ENCODE measurements at places on chromosomes 3 and 15.
A peak's percentile ranks its signal among the peaks of the same experiment; 100 is the strongest.

- DNase-seq = no peak
Measured at GRCh38 chr3:135528413-135529015, 437.0 kb upstream of the PPP2R3A start.

GRCh38 chr15:40115670-40116093 lies 7.0 kb upstream of the BMF start:
- no peak for DNase-seq

DNA sequence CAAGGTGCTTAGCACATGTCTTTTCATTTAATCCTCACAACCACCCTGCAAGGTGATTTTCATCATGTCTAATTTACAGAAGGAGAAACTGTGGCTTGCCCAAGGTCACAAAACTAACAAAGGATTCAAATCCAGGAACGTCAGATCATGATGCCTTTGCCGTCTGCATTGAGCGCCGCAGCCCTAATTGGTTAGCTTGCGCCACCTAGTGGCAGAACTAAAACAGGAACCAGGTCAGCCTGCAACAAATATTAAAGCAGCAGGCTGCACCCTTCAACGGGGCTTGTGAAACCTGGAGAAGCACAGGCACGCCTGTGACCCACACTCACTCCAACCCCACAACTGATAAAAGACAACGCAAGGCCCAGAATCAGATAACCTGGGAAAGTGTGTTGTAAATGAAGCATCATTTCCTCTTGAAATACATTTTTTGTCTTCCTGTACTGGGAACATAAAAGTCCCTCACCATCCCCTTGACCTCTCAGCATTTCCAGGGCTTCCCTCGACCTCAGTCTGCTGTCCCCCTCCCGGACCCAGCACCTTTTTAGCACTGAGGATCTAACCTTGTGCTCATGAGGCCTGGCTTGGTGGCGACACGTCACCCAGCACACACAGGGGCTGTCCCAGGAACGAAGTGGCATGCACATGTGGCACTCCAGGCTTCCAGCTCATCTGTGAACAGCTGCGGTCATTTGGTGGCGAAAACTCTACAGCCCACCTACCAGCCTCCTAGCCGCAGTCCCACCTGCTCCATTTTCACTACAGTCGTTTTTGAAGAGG lies 17.3 kb downstream of the DPH3 start:
- peak; percentile 40 for DNase-seq

GRCh38 chr15:36877796-36878683 lies 222.3 kb downstream of the MEIS2 start:
- no peak for DNase-seq

- no peak for DNase-seq
Measured at GRCh38 chr15:77305953-77306352, 114.0 kb downstream of the PEAK1 start.

GRCh38 chr3:144775551-144775950 lies 803.9 kb downstream of the DIPK2A start:
- DNase-seq = no peak

GRCh38 chr3:25548836-25549235 lies 115.9 kb downstream of the TOP2B start:
- no peak for DNase-seq

DNA sequence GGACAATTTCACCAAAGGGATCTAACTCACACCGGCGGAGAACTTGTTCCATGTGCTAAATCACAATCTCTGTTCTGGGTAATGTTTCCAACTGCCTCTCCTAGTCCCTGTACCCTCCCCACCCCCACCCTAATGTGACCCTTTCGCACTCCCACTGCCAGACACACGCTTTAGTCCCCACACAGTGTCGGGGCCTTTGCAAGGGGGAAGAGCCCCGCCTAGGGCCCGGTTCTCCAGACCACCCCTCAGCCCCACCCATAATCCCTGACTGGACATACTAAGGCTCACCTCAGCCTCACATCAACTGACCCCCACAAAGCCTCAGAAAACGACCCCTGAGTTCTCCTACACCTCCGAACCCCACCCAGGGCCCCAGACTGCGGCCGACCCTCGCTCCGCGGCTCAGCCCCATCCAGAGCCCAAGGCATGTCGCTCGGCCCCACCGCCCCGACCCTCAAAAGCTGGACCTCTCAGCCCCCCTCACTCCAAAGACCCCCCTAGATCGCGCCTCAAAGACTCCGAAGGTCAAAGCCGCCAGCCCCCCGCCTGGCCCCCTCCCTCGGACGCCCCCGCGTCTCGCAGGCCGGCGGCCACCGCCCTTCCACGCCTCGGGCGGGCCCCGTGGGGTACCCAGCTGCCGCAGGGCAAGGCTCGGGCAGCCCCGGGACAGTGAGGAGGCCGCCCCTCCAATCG lies 72.0 kb upstream of the MAP4 start:
- no peak for DNase-seq

DNA sequence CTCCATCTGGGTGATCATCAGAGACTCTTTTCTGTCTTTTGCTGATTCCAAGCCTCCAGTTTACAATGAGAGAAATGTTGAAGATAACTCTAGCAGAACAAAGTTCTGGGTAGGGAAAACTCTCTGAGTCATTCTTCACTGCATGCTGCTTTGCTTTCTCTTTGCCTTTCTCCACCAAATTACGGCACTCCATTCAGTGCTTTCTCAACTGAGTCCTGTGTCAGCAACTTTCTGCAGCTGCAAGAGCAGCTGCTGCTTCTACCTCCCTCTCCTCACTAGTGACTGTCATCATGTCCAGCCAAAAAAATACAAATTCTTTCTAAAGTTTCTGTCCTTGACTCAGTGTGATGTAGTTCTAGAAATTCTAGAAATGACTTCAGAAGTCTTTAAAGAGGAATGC lies 953.8 kb downstream of the IGSF11 start:
- no peak for DNase-seq

GRCh38 chr3:53154881-53155285 lies 6.1 kb upstream of the PRKCD start:
- no peak for DNase-seq

GRCh38 chr3:65678516-65678915 lies 360.2 kb downstream of the MAGI1 start:
- DNase-seq = no peak

- DNase-seq = no peak
Measured at GRCh38 chr15:99239545-99240198, 9.7 kb downstream of the TTC23 start.

- no peak for DNase-seq
Measured at GRCh38 chr15:70014860-70015490, 82.7 kb downstream of the TLE3 start.

DNA sequence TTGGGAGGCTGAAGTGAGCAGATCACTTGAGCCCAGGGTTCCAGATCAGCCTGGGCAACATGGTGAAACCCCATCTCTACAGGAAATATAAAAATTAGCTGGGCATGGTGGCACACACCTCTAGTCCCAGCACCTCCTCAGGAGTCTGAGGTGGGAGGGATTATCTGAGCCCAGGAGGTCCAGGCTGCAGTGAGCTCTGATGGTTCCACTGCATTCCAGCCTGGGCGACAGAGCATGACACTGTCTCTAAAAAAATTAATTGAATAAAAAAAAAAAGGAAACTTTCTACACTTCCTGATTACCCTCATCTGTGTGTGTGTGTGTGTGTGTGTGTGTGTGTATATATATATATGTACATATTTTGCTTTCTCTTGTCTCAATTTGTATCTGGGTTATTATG lies 31.4 kb downstream of the DIPK2A start:
- no peak for DNase-seq

- DNase-seq = no peak
Measured at GRCh38 chr3:53820084-53820483, 26.1 kb downstream of the CHDH start.

DNA sequence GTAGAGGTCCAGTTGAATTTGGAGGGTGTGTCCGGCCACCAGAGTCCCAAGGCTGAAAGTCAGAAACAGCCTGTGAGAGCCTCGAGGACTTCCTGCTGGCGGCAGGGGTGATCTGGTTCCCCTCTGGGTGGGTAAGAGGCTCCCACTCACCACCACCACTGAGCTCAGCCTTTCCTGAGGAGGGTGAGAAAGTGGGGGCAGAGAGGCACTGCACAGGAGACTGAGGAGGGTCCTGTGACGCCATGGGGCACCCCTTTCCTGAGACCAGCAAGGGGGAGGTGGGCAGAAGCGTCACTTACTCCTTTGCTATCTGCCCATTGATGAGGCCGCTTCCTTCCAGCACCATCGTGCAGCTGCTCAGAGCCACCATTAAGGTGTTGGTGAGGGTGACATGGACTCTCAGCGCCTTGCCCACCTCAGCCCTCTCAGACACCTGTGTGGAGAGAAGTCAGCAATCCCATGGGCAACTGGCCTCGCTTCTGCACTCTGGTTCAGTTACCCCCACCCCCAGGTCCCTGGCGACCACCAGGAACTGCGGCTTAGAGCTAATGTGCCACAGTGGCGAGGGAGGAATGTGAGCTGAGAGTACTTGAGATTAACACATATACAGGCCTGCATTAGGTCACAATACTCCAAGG lies 10.0 kb upstream of the TGM5 start:
- DNase-seq = no peak

DNA sequence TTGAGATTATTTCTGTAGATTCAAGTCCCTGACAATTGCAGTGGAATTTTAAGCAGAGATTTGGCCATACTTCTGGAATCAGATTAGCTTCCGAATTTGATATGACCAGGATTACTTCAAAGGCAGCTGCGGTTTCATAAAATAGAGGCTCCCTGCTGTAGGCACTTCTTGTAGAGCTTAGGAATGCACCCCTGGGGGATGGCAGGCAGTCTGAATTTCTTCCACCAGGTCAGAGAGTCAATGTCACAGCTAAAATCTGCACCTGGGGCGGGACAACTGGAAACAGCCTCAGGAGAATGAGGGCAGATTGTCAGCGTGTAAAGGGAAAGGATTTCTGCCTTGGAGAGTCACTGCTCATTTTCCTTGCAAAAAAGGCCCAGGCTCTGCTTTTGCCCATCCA lies 182.6 kb downstream of the ARRDC4 start:
- DNase-seq = no peak

DNA sequence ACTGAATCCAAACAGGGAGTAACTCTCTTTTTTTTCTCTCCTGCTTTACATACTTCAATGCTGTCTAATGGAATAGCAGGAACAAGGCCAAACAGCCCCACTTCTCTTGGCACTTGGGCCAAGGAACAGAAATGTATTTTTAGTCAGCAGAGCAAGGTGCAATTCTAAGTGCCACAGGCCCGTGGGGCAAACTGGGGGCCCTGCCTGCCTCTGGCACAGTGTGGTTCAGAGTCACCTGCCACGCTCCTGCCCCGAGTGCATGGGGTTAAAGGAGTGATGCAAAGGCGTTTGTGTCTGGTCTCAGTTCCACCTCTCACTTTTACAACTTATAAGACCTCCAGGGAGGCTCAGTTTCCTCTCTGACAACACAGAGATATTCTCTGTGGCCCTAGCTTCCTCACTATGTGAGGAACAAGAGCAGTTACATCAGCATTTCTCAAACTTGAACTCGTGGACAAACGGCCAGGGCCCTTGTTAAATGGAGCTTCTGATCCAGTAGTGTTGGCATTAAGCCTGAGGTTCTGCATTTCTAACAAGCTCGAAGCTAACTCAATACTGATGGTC lies 51.3 kb downstream of the LRIG1 start:
- DNase-seq = no peak

DNA sequence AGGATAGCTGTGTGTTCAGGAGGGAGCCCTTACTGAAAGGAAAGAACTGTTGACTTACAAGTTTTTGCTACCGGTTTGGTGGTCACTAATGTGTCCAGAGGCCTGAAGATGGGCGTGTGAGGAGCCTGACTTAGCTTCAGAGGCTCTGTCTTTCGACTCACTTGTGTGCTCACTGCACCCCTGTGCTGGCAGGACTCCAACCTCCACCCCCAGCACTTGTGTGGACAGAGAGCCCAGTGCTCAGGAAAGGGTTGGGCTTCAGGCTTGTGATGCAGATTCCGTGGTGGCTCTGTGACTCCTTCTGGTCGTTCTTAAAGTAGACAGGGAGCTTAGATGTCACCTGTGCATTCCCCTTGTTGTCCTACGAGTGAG lies 100.9 kb downstream of the PGPEP1L start:
- no peak for DNase-seq

- no peak for DNase-seq
Measured at GRCh38 chr15:31472636-31473384, 146.2 kb downstream of the KLF13 start.

DNA sequence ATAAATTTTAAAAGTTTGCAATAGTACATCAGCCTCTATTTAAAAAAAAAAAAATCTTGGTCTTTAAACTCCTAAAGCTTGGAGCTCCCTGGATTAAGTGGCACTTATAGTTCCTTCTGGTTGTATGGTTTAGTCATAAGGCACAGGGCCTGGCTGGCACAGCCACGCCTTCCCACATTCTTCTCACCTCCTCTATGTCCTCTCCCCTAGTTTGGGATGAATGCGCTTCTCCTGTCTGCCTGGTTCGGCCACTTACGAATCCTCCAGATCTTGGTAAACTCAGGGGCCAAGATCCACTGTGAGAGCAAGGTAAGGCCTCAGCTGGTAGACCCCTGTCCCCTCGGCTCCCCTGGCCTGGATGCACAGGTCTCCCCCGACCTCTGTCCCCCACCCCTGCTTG lies 10.0 kb downstream of the ANKDD1A start:
- no peak for DNase-seq

- DNase-seq = no peak
Measured at GRCh38 chr3:110248666-110249065, 823.0 kb upstream of the NECTIN3 start.

DNA sequence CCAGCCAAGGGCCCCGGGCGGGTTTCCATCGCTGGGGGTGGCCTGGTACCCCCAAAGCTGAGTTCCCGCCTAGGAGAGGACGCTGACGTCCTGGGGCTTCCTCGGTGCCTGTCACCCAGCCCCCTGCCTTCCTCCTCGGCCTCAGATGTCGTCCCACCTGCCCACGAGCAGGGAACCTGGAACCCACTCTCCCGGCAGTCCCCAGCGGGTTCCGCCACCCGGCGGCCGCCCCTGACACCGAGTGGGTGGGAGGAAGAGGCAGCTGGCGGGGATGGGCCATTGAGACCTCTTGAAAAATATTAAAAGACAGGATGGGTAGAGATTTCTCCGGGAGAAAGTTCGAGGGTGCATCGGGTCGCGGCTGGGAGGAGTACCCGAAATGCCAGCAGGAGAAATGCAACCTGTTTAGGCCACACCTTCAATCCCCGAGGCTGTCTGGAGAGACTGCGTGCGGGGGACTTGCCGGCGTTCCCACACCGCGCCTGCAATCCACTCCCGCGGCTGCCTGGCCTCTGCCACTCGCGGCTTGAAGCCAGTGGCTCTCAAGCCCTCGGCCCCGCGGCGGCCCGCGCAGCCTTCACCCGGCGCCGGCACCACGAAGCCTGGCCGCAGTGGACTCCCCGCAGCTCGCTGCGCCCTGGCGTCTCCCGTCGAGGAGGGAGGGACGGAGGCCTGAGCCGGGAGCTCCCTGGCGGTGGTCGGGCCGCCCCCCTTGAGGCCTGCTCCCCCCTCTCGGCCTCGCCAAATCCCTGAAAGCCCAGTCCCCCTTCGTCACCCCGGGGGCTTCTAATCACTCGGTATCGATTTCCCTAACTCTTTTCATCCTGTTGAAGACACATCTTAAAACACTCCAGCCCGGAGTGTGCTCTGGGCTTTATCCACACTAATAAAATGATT lies 8.6 kb upstream of the NR2F2 start:
- DNase-seq = no peak

Data from activated CD8-positive, alpha-beta memory T cell treated with anti-CD3 and anti-CD28 coated beads for 1 hour (primary cell).